ENCODE measurements at places on chromosomes 7 and 10.

DNA sequence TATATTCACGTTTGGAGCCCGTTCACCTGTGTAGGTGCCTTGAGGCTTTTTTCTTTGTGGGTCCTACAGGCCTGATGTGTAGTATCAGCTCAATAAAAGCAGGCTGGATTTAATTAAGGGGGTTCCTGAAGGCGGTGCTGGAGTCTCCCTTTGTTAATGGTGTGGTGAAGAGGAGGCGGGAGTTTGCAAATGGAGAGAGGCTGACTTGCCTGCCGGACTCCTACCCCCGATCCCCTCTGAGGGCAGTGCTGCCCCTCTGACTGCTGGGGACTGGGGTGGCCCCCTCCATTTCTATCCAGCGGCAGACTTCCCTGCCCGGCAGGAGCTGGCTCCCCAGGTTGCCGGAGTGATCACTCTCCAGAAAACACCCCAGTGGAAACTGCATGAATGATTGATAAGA, 45.1 kb downstream of the ZMIZ1 start:
- DNase-seq: no peak

DNA sequence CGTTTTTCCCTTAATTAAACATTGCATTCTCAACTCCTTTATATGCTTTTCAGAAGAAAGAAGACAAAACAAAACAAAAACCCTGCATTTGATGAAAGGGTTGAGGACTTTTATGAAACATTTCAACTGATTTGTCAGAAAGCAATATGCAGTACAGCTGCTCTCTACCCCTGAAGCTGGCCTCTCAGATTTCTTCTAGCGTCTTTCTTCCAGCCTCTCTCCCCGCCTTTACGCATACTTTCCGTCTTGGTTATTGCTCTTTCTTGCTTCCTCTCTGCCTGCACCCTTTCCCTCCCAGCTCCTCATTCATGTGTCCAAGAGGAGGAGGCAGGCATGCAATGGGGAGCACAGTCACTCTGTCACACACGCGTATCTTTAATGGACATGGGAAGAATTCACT, 91.0 kb upstream of the COL1A2 start:
- DNase-seq: no peak

GRCh38 chr7:16367115-16367514, 54.2 kb downstream of the CRPPA start:
- DNase-seq: no peak

DNA sequence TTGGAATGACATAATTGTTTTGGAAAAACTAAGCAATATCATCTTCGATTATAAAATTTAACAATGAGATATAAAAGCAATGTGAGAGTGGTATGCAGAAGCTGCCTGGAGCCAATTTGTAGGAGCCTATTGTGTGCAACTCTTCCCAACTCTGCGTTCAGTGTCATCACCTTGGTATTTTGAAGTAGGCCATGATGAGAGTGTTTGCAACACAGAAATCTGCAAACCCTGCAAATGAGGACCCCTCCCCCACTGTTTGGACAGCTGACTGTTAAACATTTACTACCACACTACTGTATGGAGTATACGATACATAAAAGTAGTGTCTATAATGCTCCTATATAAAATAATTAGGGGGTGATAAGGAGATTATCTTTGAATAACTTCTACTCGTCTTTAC, 531.3 kb downstream of the ATRNL1 start:
- no peak for DNase-seq

DNA sequence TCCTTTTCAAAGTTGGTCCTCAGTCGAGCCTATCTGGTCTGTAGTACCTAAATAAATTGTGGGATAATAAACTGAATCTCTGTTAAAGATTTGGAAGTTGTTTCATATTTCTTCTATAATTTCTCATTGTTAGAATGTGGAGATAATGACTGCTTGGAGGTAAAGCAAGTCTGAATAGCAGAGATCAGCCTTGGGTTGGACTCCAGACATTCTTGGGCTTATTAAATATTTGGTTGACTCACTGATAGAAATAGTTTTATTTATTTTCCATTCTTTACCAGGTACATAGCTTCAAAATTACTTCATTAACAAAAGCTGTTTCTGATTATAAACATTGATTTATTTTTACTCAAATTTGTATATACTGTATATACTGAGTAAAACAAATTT, 34.3 kb downstream of the TPST1 start:
- DNase-seq: no peak

DNA sequence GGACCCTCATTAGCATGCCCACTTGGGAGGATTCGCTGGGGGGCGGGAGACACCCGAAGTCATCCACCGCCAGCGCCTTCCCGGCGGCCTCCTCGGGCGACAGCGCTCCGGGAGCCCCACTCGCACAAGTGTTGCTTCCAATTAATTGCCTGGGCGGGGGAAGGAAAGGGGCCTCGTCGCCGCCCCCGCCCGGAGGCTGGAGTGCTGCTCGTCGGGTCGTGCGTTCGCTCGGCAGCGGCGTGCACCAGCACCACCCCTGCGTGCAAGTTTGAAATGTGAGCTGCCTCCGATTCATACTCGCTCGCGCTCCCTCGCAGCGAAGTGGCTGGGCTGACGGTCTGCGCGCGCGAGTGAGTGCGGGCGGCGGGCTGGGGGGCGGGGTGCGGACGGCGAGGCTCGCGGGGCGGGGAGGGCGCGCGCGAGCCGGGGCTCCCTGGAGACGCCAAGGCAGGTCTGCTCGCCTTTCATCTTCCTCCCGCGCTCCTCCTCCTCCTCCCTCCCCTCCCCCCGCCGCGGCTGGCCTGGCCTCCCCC, 104.6 kb upstream of the PPIF start:
- peak; percentile 76 for DNase-seq

GRCh38 chr10:26737730-26738129, 40.2 kb downstream of the PDSS1 start:
- DNase-seq: peak; percentile 57

GRCh38 chr7:79506481-79506880, 53.0 kb upstream of the MAGI2 start:
- no peak for DNase-seq

DNA sequence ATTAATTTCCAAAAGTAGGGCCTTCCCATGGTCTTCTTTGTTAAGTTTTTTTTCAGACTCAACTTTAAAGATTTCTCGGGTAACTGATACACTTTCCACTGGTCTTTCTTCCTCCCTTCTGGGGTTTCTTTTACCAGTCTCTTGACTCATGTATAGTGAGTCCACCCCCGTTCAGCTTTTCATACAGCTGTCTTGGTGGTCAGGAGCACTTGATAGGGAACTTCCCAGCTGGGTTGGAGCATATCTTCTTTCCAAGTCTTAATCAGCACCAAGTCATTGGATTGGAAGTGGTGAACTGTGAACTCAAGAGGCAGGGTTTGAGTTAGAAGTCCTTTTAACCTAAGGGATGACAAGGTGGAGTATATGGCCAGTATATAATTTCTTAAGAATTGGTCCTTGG, 29.2 kb upstream of the ELOVL3 start:
- peak; percentile 34 for DNase-seq

- DNase-seq: no peak
Measured at GRCh38 chr7:117775801-117776200, 97.4 kb downstream of the CTTNBP2 start.

- DNase-seq: no peak
Measured at GRCh38 chr10:96082153-96082552, 38.8 kb downstream of the CCNJ start.

- no peak for DNase-seq
Measured at GRCh38 chr7:31492086-31492485, 21.8 kb upstream of the ITPRID1 start.

- no peak for DNase-seq
Measured at GRCh38 chr7:3083350-3083749, 39.7 kb upstream of the CARD11 start.

- DNase-seq: no peak
Measured at GRCh38 chr10:76051007-76051936, 619.8 kb downstream of the LRMDA start.

DNA sequence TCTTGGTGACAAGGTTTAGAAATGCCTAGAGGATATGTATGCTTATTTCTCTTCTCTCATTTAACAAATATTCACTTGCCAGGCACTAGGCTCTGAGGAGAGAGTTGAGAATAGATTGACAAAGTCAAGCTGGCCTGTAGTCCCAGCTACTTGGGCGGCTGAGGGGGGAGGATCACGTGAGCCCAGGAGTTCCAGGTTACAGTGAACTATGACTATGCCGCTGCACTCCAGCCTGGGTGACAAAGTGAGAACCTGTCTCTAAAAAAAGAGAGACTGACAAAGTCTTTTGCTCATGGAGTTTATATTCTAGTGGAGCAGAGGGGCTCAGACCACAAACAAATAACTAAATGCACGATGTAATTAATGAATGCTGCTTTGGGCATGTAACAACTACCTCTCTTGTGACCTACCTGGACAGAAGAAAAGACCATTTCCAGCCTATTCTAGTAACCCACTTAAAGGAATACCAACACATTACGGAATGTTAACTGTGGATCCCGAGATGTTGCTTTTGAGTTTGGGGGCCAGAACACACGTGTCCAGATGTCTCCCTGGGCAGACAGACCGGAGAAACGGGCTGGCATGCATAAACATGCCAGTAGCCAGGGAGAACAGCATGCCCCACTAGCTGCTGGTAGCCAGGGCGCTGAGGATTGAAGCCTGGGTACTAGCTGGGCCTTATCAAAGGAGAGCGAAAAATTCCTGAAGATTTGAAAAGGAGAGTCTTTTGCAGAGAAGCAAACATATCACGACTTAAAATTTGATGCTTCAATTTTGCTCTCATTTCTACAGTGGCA, 2.6 kb upstream of the BMPR1A start:
- no peak for DNase-seq

DNA sequence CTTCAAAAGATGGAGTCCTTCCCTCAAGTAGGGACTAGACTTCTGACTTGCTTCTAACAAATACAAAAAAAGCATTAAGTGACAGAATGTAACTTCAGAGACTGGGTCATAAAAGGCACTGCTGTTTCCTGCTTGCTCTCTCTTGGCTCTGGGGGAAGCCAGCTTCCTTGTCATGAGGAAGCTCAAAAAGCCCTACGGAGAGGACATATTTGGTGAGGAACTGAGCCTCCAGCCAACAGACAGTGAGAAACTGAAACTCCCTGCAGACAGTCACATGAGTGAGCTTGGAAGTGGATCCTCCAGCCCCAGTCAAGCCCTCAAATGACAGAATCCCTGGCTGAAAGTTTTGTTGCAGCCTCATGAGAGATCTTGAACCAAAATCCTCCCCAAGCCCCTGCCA, 26.3 kb upstream of the SLC35G1 start:
- DNase-seq: no peak

GRCh38 chr10:108696792-108697477, 1226.4 kb downstream of the XPNPEP1 start:
- DNase-seq: no peak

DNA sequence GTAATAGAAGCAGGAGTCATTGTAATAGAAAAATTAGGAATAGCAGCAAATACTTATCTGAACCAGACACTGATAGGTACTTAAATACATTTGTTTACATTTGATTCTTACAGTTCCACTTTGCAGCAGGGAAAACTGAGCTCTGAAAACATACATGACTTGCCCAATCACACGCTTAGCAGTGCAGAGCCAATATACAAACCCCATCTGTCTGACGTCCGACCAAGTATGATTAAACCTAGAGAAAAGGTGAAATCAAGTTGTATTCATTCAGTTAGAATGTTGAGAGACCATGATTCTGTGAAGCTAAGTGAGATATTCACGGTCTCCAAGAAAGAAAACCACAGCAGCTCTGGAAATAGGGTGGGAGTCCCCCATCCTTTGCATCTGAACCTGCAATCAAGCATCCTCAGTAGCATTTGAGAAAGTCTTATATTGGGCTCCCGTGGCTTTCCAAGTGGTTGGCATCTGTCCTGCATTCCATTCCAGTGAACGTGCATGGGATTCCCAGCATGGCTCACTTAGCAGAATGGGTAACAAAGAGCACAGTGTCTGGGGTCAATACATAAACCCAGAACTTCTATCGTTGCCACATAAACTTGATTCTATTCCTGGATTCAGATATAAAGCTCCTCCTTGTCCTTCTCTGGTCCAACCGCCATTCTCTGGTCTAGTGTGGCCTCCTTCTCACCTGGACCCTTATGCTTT, 148.7 kb upstream of the RSU1 start:
- no peak for DNase-seq

GRCh38 chr10:44968500-44969400, 9.1 kb downstream of the RASSF4 start:
- DNase-seq: no peak

DNA sequence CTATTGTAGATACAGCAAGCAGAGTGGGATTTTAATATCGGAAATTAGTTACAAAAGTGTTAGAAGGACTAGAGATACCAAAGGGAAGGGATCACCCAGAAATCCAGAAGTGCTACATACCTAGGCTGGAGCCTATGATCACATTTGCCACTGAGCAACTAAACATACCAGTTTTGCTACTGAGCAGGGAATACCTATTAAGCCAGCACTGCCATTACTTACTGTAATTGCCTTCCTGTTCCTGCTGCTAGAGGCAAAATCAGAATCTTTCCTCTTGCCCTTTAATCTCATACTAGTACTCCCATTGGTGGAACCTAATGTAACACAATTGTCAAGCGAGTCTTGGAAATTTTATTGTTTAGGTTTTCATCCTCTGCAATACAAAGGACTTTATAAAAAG, 121.7 kb downstream of the ATRNL1 start:
- no peak for DNase-seq

- no peak for DNase-seq
Measured at GRCh38 chr10:69349542-69349888, 67.2 kb downstream of the TACR2 start.

DNA sequence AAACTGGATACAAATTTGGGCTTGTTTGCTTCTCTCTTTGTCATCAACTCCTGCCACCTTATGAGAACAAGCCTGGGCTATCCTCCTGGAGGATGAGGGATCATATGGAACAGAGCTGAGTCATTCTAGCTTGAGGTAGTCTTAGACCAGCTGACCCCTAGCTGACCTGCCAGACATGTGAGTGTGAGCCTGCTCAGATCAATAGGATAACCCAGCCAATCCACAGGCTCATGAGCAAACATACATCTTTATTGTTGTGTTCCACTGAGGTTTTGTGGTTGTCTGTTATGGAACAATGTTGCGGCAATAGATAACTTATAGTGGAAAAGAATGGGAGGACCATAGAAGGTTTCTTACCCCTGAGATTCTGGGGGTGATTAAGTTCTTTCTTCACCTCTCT, 54.5 kb upstream of the FAM180A start:
- no peak for DNase-seq

- DNase-seq: no peak
Measured at GRCh38 chr10:79494871-79495705, 17.2 kb upstream of the EIF5AL1 start.

- no peak for DNase-seq
Measured at GRCh38 chr7:115363916-115364315, 442.0 kb downstream of the MDFIC start.

DNA sequence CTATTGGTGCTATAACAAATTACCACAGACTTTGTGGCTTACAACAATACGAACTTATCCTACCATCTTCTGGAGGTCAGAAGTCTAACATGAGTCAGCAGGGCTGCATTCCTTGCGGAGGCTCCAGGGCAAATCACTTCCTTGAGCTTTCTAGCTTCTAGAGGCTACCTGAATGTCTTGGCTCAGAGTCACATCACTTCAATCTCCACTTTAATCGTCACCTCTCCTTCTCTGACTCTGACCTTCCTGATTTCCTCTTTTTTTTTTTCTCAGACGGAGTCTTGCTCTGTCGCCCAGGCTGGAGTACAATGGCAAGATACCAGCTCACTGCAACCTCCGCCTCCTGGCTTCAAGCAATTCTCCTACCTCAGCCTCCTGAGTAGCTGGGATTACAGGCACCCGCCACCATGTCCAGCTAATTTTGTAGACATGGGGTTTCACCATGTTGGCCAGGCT, 44.6 kb upstream of the ANAPC16 start:
- no peak for DNase-seq

- no peak for DNase-seq
Measured at GRCh38 chr7:158252837-158253669, 334.6 kb downstream of the PTPRN2 start.
